ENCODE measurements at places on chromosomes 6 and 20. TPM values are rescaled to one million over a fixed set of nuclear protein-coding genes. Genes with fewer than 3 reads are reported as not detected.

HS3ST5 gene
- total RNA-seq, result not detected

CNBD2 gene
- 5.1 TPM for total RNA-seq

KHDC1 gene
- total RNA-seq, result 0.80 TPM

ZNF311 gene
- 0.27 TPM for total RNA-seq

MLN gene
- not detected for total RNA-seq

RREB1 gene
- total RNA-seq, result 13.2 TPM

BRPF3 gene
- total RNA-seq, result 8.1 TPM
